Right hindlimb (tissue), 1 donor: ENCODE measurements at places on chromosomes 11 and 22.

DNA sequence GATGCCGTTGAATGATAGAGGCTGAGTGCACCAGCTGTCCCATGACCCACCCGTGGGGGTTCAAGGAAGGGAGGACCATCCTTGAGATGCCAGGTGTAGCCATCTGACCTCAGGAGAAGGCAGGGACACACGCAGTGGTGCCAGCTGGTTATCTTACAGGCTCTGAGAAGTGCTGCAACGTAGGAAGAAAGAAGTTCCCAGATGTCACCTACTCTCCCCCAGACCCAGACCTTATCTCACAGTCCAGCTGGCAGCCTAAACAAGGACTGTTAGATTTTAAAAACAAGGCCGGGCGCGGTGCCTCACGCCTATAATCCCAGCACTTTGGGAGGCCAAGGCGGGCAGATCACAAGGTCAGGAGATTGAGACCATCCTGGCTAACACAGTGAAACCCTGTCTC is 1307.6 kb downstream of the TBC1D22A start:
- DNase-seq, result no peak

DNA sequence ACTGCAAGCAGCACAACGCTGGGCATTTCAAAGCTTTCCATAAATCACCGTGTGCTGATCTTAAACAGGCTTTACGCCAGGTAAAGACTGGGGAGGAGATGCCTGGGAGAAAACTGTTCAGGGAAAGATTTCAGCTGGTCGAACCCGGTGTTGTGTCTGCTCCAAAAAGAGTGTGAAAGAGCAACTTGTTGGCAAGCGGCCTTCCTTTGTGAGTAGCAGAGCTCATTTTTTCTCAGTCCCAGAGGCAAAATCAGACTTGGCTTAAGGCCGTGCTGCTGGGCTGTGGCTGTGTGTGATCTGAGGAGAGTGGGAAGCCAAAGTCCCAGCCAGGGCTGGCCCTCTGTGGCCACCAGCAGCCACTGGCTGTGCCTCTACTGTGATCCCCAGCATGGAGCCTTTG is 75.7 kb upstream of the E2F8 start:
- peak; percentile 68 for DNase-seq

DNA sequence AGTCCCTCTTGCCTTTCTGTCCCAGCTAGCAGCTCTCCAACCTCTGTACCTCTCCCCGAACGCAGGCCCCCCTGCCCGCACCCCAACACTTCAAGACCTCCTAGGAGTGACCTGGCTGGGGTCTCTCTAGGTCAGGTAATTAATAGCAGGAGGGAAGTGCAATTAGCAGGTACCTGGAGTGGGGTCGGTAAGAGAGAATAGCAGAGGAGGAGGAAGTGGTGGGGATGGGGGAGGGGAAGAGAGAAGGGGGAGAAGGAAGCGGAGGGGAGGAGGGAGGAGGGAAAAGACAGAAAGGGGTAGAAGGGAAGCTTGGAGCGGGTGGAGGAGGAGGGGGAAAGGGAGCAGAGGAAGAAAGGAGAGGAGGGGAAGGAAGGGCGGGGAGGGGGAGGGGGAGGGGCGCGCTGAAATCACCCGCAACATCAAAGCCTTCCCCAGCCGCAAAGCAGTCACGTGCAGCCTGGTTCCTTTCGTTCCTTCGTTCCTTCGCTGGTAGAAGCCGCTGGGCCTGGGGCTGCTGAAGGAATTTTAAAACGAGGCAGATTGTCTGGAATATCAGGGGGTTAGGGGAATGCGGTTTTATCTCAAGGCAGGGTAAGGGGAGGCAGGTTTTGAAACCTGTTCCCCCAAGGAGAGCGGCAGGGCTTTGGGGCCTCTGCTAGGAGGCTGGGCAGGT is 29.3 kb upstream of the TCF20 start:
- no peak for DNase-seq

GRCh38 chr22:39598017-39598965 is 27.7 kb downstream of the CACNA1I start:
- DNase-seq, result no peak

DNA sequence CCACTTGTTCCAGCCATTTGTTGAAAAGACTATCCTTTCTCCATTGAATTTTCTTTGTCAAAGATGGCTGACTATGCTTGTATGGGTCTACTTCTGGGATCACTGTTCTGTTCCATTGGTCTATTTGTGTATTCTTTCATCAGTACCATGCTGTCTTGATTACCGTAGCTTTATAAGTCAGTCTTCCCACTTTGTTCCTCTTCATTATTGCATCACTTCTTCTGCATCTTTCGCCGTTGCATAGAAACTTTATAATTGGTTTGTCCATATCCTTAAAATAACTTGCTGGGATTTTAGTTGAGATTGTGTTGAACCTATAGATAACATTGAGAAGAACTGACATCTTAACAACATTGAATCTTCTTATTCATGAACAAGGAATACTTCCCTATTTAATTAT is 598.8 kb downstream of the TBC1D22A start:
- no peak for DNase-seq

GRCh38 chr11:28228196-28228895 is 120.2 kb downstream of the METTL15 start:
- DNase-seq, result no peak

- no peak for DNase-seq
Measured at GRCh38 chr22:19111140-19111539, 11.1 kb downstream of the DGCR2 start.

DNA sequence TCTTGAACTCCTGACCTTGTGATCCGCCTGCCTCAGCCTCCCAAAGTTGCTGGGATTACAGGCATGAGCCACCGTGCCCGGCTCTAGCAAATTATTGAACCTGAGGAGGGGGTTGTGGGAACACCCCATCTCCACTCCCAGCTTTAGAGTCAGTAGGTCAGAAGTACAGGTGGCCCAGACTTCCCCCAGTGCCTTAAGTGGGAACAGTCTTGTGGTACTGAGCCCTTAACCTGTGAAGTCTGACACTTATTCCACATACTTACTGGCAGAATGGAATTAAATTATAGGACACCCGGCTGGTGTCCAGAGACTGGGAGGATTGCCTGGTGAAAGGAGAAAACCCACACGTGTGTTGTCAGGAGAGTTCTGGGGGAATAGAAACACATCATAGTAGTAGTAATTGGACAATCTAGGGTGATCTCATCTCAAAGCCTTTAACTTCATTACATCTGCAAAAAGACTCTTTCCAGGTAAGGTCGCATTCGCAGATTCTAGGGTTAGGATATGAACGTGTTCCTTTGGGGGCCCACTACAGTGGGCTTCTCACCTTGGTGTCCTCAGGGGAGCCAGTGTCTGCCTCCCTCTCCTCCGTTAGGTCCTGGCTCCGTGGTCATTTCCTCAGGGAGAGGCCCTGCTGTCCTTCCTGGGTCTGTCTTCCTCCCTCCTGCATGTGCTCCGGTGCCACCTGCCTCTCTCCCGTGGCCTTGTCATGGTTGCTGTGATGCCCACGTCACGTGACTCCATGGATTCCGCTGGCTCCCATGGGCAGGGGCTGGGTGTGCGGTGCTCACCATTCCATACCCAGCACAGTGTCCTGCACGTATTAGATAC is 63.8 kb downstream of the BCR start:
- DNase-seq, result no peak

- DNase-seq, result no peak
Measured at GRCh38 chr22:33606504-33606903, 313.8 kb downstream of the LARGE1 start.

DNA sequence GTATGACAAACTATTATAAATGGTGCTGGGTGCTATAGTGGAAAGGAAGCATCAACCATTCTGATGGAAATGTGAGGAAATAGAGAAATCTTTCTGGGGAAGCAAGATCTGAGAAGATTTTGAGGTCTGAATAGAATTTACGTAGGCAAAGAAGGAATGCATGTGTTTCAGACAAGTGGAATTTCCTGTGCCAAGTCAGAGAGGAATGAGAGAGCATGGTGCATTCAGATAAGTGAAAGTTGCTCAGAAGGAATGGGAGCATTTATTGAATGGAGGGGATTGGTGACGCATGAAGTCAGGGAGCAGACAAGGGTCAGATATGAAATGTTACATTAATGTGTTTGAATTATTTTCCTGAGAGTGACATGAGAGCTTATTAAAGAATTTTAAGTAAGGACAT is 725.5 kb downstream of the METTL15 start:
- no peak for DNase-seq

DNA sequence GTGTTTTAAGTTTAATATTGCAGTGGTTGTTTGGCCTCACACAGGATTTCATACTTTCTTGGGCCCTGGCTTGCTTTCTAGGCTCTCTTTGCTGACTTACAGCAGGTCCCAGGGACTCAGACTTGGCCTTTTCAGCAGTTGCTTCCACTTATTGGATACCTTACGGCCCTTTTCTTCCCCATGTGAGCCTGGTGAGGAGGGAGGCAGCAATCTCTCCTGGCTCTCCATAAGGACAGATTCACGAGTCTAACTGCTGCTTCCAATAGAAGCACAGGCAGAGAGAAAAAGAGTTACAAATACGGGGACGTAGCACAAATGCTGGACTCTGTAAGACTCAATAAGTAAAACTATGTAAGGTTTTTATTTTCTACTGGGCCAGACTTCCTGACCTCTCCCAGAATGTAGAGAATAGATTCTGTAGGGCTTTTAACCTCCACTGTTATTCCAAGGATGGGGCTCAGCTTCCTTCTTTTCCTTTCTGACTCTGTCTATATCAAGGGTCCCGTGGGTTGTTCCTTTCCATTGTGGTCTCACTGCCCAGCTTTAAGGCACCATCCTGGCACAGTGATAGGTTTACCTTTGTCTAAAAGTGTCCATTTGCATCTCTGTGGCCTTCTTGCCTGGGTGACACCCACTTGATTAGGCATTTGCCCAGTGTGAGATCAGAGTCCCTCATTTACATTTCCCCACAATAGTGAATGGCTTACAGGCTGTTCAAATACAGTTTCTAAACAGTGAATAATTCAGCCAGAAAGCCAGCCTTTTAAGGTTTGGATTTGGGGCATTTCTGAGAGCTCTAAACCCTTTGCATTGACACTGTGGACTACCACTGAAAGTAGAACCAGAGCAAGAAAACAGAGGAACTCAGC is 92.8 kb downstream of the RASSF10 start:
- DNase-seq, result no peak

DNA sequence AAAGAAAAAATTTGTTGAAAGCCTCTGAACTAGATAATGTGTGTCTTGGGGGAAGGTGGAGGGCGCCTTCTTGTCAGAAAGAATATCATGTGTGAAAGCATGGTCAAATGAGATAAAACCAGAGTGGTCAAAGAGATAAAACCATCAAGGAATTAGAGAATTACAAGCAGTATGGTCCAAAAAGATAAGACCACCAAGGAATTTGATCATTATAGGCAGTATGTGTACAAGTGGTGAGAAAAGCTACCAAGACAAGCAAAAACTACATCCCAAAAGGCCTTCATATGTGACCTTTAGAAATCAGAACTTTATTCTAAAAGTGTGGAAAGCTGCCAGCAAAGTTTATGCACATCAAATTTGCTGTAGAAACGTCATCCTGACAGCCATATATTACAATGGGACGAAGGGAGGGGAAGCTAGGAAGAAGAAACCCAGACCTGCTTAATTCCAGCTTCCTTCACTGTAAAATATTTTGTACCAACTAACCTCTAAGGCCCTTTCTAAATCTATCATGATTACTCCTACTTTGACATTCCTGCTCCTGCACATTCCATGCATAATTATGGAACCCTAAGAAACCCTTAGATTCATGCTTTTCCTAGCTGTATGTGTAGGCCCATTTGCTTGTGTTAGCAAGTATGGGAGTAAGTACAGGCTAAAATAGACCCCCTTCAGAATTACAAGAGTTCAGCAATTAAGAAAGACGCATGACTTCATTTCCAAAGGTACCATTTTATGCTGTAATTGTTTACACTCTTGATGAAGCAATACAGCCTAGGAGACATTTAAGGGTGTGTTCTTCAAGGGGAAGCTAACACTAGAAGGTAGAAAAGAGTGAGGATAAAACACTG is 51.6 kb downstream of the LGR4 start:
- DNase-seq, result no peak

DNA sequence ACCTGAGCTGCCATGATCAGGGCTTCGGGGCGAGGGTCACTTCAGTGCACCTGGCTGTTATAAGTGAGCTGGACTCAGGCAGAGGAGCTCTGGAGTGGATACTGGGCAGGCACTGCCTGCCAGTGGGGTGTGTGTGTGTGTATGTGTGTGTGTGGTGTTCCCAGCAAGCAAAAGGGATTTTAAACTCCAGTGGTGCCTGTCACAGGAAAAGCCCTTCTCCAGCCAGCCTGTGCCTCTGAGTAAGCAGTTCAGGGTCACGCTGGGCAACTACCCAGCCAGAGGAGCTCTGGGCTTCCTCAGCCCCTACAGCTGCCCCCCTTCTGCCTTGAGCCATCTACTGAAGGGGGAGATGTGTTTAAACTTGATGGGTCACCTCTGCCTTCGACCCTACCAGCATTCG is 109.0 kb downstream of the OSBP2 start:
- no peak for DNase-seq

DNA sequence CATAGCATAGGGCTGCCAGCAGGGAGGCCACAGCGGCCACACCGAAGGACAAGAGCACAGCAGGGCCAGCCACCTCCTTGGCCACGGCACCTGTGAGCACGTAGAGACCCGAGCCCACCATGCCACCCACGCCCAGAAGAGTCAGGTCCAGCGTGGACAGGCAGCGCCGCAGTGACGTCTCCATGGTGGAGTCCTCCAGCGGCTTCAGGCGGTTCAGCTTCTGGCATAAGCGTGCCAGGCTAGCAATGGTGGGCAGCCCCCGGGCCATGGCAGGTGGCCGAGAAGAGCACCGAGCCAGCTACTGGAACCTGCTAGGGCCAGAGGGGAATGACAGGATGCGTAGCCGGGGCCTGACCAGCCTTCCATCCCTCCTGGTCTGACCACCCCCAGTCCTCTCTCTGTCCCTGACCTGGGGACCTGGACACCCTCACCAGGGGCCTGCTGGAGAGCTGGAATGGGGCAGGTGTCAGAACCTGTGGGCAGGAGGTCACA is 770 bp downstream of the SLC7A4 start:
- DNase-seq, result no peak

GRCh38 chr22:40413873-40414272 is 43.5 kb downstream of the SGSM3 start:
- no peak for DNase-seq

DNA sequence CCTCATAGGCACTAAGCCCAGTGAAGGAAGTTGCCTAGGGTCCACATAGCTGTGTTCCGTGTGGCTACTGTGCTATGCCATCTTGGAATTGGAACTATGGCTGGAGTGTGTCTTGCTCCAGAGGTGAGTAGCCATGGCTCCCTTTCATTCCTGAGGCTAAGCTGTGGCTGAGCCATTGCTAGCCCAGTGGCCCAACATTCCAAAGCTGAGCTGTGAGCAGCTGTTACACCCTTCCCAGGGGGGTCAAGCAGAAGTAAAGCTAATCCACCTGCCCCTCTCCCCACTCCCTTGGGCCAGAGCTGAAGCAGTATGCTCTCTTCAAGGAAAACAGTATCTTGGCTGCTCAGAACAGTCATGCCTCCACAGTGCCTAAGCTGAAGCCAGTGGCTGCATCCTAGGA is 51.1 kb downstream of the USP35 start:
- DNase-seq, result no peak

DNA sequence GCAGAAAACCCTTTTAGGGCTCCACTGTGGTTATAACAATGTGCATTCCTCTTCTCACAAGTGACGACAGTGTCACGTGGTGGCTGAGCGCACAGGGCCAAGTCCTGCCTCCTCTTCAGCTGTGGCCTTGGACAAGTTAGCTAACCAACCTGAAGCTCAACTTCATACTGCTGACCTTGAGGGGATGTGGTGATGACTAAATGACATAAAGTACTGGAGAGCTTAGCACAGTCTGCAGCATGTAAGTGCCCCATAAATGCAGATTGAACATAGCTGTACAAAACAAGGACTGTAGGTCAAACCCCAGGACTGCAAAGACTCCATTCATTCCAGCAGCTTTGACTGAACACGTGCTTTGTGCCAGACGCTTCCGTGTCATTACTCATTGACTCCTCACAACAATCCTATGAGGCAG is 20.1 kb upstream of the MRGPRX2 start:
- no peak for DNase-seq

GRCh38 chr11:119166368-119167076 is 2.0 kb upstream of the NLRX1 start:
- DNase-seq, result no peak
